ENCODE measurements at places on chromosomes 13 and 19. TPM values are rescaled to one million over a fixed set of nuclear protein-coding genes. Genes with fewer than 3 reads are reported as not detected.

Gene KHSRP
- 161 TPM for total RNA-seq

Gene YIPF2
- 33.1 TPM for total RNA-seq

Gene THAP8
- 10.5 TPM for total RNA-seq

Gene PCDH20
- total RNA-seq = 0.45 TPM

Gene ZNF253
- 10.5 TPM for total RNA-seq

Gene CEACAM3
- 3.3 TPM for total RNA-seq

Gene SBSN
- not detected for total RNA-seq

Gene CEACAM8
- total RNA-seq = 1.3 TPM

Gene DACH1
- total RNA-seq = 4.9 TPM

Gene RYR1
- 14.4 TPM for total RNA-seq

Gene ATP8A2
- 1.2 TPM for total RNA-seq

Gene CLEC17A
- total RNA-seq = 0.76 TPM

Gene CFAP97D2
- total RNA-seq = not detected

Gene KLK10
- 3.0 TPM for total RNA-seq

Gene ZNF302
- total RNA-seq = 46.3 TPM

Gene ZNF99
- 0.49 TPM for total RNA-seq

Gene RETN
- 1.1 TPM for total RNA-seq

Gene LILRA5
- 5.3 TPM for total RNA-seq

Gene TLE6
- 4.4 TPM for total RNA-seq

Gene FPR2
- total RNA-seq = 2.4 TPM

Gene PSG5
- total RNA-seq = not detected

Gene ATP1A3
- 0.18 TPM for total RNA-seq

Gene ANGPTL8
- total RNA-seq = 15.5 TPM

Gene CYP4F3
- total RNA-seq = 4.8 TPM

Gene LGALS7
- not detected for total RNA-seq

Gene BRCA2
- 3.6 TPM for total RNA-seq

Gene ZNF682
- total RNA-seq = 6.1 TPM

Gene TTYH1
- 72.2 TPM for total RNA-seq

Gene CRLF1
- total RNA-seq = 4.5 TPM

Gene C1QTNF9B
- total RNA-seq = 3.0 TPM

Gene OR10H3
- total RNA-seq = not detected

Gene PTGIR
- 8.0 TPM for total RNA-seq

Gene RAP2A
- 75.5 TPM for total RNA-seq

Gene FBN3
- total RNA-seq = 0.85 TPM

Gene GZMM
- total RNA-seq = 1.4 TPM

Gene ZNF101
- 9.3 TPM for total RNA-seq

Gene ZNF808
- 38.1 TPM for total RNA-seq

Gene ZGLP1
- total RNA-seq = 5.7 TPM

Gene HCN2
- total RNA-seq = 0.27 TPM

Gene CABP5
- total RNA-seq = not detected

Gene CGB1
- total RNA-seq = not detected

Gene ADGRL1
- 11.8 TPM for total RNA-seq

Gene EPS8L1
- total RNA-seq = 1.2 TPM

Gene GNG7
- total RNA-seq = 11.5 TPM

Data from sciatic nerve (tissue), 2 donors.